ENCODE measurements at places on chromosomes 6 and 20.

- no peak for DNase-seq
Observed at GRCh38 chr6:125919618-125920017, 37.0 kb upstream of the HINT3 start.

DNA sequence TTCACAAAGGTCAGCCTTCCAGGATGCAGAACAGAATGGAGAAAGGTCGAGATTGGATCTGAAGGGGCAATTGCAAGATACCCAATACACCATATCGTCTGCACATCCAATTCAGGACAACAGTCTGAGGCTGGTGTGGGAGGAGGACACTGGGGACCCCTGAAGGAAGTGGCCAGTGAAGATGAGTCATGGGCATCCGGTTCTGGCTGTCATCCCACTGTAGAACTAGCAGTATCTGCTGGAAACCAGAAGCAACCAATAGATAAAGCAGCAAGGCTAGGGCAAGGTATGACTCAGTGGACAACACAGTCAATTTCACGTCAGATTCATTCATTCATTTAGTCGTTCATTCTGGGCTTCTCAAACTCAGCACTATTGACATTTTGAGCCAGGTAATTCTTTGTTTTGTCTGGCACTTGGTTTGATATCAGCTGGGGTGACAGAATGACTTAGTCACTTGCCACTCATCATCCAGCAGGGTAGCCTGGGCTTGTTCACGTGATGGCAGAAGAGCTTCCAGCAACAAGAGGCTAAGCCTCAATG, 30.3 kb upstream of the SHLD1 start:
- no peak for DNase-seq

DNA sequence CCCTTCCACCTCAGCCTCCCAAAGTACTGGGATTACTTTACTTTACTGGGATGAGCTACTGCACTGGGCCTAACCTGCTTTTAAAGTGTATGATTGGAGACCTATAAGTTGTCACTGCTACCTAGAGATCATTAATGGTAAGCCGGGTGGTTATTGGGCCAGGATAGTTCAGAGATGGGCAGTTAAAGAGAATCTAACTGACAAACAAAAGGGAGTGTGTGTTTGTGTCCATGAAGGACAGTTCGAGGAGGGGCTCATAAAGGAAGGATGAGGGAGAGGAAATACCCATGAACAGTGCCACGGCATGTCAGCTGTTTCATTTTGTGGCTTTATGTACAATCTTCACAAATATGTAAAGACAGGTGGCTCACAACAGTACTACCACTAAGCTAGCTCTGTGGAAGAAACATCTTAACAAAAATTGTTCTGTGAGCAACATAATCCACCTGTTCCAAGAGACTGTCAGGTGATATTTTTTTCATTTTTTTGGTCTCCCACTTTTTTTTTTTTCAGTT, 69.7 kb upstream of the FAM8A1 start:
- DNase-seq, result no peak

DNA sequence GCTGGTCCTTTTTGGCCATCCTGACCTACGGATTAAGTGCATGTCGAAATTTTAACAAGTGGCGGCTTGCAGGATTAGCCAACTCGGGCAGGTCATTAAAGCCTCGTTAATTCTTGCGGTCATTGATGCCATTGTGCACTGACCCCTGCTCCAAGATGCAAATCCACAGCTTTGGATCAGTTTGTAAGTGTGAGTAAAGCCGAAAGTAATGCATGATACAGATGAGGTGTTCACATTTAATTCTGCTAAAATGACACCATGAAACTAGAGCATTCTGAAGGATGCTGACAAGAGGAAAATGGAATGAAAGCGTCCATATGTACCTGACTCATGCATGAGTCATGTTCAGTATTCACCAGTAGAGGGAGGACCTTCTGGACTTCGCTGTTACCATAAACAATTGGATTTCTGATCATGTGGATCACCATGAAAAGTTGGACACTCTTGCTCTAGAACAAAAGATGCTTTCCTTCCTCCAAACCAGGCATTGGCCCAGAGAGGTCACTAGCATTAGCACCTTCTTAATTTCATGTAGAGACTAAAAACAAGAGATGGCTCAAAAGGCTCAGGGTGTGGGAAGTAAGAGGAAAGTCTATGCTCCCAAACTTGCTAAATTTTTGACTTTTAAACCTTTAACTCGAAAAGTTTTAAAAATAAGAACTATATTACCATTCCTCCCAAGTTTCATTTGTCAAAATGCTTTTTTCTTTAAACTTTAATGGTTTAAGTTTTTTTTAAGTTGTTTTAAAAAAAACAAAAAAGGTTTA, 48.0 kb downstream of the MUC22 start:
- no peak for DNase-seq

DNA sequence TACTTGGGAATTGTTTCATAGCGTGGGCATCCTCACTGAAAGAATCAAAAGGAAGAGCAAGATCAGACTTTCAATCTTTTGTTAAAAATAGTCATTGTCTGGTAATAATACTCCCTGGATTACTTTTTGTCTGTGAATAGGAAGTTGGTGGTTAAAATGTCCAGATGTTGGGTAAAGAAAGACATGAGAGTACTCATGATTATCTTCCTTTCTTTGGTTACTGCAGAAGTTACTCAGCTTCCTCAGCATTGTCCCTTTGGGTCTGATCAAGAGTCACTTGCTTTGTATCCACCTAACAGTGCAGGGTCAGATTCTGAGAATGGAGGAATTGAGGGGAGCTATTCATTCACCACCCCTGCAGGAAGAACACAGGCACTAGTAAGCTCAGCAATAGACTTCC, 54.6 kb downstream of the RIN2 start:
- DNase-seq, result no peak

- no peak for DNase-seq
Observed at GRCh38 chr6:12328701-12329100, 38.5 kb downstream of the EDN1 start.

DNA sequence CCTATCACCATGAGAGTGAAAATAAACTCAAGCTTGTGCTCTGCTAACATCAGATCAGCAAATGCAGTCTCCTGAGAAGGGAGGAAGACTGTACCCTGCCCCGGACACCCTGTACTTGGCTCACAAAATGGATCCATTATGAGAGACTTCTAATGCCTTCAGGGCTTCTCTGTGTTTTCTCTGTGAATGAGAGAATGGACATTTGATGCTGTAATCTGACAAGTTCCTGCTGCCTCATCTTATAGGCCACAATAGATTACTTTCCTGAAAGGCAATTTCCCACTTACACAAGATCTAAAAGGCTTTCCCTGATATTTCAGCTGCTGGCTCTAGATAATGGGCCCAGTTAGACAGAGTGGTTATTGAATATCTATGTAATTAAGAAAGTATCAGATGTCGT, 117.2 kb downstream of the OTOR start:
- no peak for DNase-seq

DNA sequence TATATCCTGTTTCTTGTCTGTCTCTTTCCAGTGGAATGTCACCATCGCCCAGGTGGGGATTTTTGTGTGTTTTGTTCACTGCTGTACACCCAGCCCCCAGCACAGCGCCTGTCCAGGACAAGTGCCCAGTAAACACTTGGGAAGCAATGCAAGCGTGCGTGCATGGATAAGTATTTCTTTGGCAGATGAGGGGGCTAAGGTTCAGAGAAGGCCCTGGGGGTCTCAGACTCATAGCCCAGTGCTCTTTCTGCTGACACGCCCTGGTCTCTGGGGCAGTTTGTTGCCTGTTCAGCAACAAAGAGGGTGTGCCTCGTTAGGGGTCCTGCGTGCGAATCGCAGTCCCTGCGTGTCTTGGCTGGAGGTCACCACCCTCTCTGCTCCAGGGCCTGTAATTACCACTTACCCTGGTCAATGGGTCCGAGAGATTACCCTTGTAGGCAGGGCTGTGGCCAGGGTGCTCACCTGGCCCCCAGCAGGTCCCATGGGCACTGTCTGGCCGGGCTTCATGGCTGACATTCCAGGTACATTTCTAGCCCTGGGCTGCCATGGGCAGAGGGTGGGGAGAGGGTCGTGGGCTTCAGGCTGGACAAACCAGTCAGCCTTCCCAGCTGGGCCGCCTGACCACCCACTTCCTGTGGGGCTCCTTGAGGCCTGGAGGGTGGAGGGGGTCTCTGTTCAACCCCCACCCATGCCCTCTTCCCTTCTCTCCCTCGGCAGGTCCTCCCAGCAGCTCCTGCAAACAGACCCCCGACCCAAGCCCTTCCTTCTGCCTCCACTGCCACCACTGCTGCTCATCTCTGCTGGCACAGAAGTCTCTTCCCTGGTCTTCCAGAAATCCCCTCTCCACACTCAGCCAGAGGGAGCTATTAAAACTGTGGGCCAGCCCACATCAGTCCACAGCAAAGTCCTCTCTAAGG, 87.1 kb downstream of the CEBPB start:
- DNase-seq, result peak; percentile 69

- DNase-seq, result no peak
Observed at GRCh38 chr6:49531774-49532569, 18.5 kb upstream of the C6orf141 start.

- DNase-seq, result no peak
Observed at GRCh38 chr6:104123227-104123626, 736.5 kb downstream of the HACE1 start.

DNA sequence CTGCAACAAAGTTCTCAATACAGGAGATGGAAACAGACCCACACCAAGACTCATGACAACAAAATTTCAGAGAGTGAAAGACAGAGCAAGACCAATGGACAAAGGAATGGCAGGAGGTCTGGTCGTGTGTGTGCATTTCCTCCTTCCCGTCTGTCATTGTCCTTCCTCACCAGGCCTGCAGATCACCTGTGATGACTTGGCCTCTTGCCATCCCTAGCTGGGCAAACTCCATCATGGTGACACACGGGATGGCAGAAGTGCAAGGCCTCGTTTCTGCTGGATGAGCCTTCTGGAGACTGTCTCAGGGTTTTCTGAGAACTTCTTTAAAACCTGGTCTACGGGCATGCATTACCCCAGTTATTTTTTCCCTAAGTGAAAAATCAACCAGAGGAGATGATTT, 49.2 kb downstream of the RPP21 start:
- no peak for DNase-seq

DNA sequence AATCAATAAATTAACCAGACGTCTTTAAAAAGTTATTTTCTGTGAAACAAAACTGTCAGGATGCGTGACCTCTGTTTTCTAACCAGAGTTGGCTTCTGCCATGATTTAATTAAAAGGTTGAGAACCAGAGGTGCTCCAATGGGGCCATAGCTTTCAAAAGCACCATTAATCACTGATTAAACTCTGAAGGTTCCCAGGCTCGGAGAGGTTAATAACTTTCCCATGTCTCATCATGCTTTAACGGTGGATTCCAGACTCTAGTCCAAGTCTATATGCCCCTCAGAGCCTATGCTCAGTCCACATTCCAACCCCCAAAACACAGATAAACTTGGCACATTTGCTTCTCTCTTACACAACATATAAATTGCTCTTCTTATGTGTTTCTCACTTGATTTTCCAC, 95.5 kb downstream of the SNAP91 start:
- DNase-seq, result no peak

GRCh38 chr6:1388630-1389368, 577 bp upstream of the FOXF2 start:
- no peak for DNase-seq

GRCh38 chr6:62441182-62441581, 155.2 kb upstream of the KHDRBS2 start:
- DNase-seq, result peak; percentile 23

- DNase-seq, result no peak
Observed at GRCh38 chr6:13034316-13034715, 294.0 kb downstream of the TBC1D7 start.

DNA sequence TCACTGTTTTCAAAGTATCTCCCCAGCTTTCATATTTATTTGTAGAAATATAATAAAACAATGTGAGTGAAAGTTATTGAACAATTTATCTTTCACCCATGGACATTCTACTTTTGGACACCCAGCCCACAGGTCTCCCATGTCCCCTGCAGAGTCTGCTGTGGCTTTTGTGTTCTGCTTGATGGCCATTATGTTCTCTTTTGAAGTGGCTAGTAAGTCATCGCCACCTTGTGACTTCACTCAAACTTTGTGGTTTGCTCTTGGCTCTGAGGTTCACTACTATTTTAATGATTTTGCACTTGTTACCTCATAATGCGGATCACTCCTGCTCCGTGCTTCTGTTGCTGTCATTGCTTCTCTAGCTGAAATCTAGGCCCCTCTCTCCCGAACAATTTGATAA, 10.2 kb upstream of the DEFB113 start:
- DNase-seq, result no peak

- DNase-seq, result no peak
Observed at GRCh38 chr6:10381133-10381829, 33.6 kb downstream of the TFAP2A start.

DNA sequence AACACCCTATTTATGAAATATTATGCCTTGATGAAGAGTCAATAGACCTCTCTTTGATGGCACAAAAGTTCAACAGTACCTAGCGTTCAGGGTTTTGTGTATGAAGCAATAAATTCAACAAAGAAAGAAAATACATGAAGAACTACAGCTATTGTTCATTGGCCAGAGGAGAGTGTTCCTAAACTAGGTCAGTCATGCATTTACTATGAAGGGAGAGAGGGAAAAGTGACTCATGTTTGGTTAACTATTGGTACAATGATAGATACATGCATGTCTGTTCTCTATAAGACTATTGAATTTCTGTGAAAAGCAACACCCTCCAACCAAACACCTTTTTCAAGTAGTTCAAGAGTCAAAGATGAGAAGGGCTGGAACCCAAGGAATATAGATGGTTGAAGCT, 50.7 kb downstream of the CLIC5 start:
- DNase-seq, result no peak

- DNase-seq, result peak; percentile 83
Observed at GRCh38 chr20:40687384-40688128, 1.5 kb downstream of the MAFB start.

GRCh38 chr6:158797331-158798310, 21.5 kb downstream of the EZR start:
- DNase-seq, result no peak

DNA sequence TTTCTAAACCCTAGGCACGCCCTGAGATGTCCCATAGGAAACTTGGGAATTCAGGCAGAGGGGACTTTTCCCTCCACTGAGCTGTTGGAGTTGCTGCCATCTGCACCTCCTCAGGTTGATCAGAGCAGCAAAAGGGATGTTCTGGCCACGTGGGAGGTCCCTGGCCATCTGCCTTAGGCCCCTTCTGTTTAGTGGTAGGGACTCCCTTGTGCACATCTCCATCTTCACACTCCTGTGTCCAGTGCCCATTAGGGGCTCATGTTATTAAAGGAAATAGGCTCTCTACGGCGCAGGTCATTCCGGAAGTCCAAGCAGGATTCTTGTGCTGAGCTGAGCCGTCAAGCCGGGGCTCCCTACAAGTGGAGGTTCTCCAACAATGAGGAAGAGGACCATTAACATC, 237.8 kb upstream of the RIN2 start:
- DNase-seq, result no peak

GRCh38 chr20:39799366-39799965, 837.3 kb downstream of the DHX35 start:
- DNase-seq, result no peak

- DNase-seq, result no peak
Observed at GRCh38 chr6:13561624-13562267, 12.7 kb upstream of the SIRT5 start.

GRCh38 chr6:37176268-37177076, 6.5 kb downstream of the PIM1 start:
- DNase-seq, result no peak

GRCh38 chr6:170250455-170250854, 40.4 kb downstream of the DLL1 start:
- no peak for DNase-seq

- no peak for DNase-seq
Observed at GRCh38 chr6:69942485-69942884, 76.1 kb downstream of the COL19A1 start.
